ENCODE measurements at places on chromosomes 2 and 18.

DNA sequence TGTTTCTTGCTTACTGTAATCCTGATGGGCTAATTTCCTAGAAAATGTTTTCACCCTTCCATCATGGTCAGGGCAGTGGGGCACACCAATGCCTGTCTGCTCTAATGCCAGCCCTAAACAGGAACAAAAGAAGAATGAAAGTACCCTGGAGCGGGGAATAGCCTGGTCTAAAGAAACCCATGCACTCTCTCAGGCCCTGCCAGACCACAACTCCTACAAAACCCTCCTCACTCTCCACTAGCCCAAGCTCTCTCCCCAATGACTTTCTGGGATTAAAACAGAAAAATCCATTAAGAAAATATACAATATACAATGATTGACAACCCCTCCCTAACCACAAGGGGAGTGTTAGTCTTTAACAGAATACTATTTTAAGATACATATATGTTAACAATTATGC, 67.6 kb downstream of the AAK1 start:
- peaks cover 56% of the 10 kb centered on the region for H3K4me1 ChIP-seq
- DNase-seq: no peak
- peaks cover 7% of the 10 kb centered on the region for H3K36me3 ChIP-seq
- H3K4me3 ChIP-seq: no peak overlapping the region
- H3K27ac ChIP-seq: no peak overlapping the region
- H3K27me3 ChIP-seq: no peaks in the 10 kb centered on the region

DNA sequence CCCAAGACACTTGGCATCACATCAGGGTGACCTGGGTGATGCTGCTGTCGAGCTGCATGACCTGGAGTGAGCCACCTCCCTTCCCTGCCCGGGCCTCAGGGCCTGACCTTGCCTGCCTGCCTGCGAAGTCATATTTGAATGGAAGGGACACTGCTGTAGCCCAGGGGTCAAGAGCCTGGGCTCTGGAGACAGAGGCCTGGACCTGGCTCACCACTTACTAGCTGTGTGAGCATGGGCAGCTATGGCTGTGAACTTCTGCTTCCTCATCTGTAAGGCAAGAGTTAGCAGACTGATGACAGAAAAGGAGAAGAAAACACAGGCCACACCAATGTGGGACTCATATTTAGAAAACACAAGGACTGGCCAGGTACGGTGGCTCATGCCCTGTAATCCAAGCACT, 118.7 kb downstream of the ZFP36L2 start:
- H3K27me3 ChIP-seq: peaks cover 3% of the 10 kb centered on the region
- H3K4me3 ChIP-seq: no peak overlapping the region
- peaks cover 65% of the 10 kb centered on the region for H3K4me1 ChIP-seq
- H3K27ac ChIP-seq: peak overlapping the region; percentile 97

DNA sequence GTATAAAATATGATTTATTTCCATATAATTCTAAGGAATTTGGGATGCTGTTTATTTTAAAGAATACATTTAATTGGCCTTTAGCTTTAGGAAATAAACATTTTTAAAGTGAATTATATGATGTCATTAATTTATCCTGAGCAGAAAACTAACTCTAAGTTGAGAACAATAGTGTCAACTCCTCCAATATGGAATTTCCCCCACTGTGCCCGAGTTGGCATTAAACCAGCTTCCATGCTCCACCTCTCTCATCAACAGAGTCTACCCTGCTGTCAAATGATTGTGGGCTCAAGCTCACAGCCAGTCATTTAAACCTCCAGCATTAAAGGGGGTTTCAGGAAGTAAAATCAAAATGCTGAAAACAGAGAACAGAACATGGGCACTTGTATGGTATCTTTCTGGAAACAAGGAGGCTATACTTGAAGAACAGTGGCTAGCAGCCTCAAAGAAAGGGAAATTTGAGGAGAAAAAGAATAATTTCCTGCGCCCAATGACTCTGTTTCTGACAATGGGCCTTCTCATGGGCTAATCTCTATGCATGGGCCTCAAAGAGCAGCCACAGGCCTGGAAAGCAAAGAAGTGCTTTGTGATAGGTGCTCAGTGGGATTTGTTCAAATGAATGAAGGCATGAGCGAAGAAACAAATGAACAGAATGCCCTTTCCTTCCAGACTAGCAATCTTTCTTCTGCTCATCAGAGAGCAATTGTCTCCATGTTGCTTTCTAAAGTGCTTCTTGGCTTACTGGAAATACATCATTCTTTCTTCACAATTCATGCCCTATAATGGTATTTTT, 252.8 kb downstream of the MTX2 start:
- peaks cover 8% of the 10 kb centered on the region for H3K4me1 ChIP-seq
- peaks cover 13% of the 10 kb centered on the region for H3K27me3 ChIP-seq
- no peak overlapping the region for H3K27ac ChIP-seq
- H3K36me3 ChIP-seq: no peaks in the 10 kb centered on the region
- DNase-seq: no peak

GRCh38 chr18:54416436-54416835, 58.7 kb downstream of the C18orf54 start:
- peaks cover 8% of the 10 kb centered on the region for H3K4me1 ChIP-seq
- H3K36me3 ChIP-seq: no peaks in the 10 kb centered on the region
- no peak for DNase-seq
- no peak overlapping the region for H3K4me3 ChIP-seq
- no peak overlapping the region for H3K27ac ChIP-seq

- H3K36me3 ChIP-seq: no peaks in the 10 kb centered on the region
- no peak overlapping the region for H3K4me3 ChIP-seq
- peaks cover 37% of the 10 kb centered on the region for H3K4me1 ChIP-seq
- peaks cover 8% of the 10 kb centered on the region for H3K27me3 ChIP-seq
- no peak for DNase-seq
Observed at GRCh38 chr2:47272905-47273758, 118.0 kb upstream of the STPG4 start.

DNA sequence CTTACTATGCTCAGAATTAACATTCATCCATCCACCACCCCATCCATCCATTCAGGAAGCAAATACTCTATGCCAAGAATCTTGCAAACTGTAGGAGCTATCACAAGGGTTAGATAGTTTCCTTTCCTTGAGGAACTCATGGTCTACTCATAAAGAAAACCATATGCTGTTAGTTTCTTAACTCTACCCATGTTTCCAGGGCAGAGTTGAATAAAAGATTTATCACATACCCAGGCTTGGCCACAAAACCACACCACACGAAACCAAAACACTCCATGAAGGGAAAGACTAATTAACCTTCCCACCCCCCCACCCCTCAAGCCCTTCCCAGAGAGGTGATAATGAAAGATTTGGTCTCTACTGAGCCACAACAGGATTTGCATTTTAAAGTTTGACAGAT, 23.7 kb upstream of the MSGN1 start:
- H3K36me3 ChIP-seq: no peaks in the 10 kb centered on the region
- H3K4me1 ChIP-seq: peaks cover 76% of the 10 kb centered on the region
- H3K27me3 ChIP-seq: peaks cover 7% of the 10 kb centered on the region

DNA sequence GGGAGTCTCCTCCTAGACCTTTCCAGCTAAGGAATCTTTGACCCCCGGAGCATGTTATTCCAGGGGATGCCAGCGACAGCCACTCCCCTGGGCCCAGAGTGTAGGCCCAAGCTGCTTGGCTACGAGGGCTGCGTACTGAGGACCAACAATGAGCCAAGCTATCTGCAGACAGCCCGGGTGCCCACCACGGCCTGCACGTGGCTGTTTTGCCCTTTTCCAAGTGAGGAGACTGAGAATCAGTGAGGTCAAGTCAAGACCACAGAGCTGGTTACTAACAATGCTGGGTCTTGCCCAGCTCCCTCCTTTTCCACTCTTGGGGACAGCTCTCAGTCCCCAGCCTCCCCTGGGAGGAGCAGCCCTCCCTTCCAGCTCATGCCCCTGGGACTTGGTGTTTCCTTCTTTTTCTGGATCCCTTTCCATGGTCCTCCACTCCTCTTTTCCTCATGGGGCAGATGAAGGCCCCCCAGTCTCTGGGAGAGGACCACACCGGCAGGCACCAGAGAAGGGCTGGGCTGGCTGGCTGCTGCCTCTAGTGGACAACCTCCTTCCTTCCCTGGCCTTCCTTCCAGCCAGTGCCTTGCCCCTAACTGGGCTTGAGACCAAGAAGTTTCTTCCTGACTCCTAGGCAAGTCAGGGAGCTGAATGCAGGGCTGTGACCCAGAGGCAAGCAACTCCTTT, 550 bp upstream of the MALL start:
- H3K4me1 ChIP-seq: peaks cover 32% of the 10 kb centered on the region
- peak; percentile 33 for DNase-seq
- H3K27ac ChIP-seq: no peak overlapping the region
- no peaks in the 10 kb centered on the region for H3K36me3 ChIP-seq
- H3K4me3 ChIP-seq: peak overlapping the region; percentile 76
- peaks cover 82% of the 10 kb centered on the region for H3K27me3 ChIP-seq

- peaks cover 52% of the 10 kb centered on the region for H3K4me1 ChIP-seq
- peaks cover 39% of the 10 kb centered on the region for H3K27me3 ChIP-seq
- no peaks in the 10 kb centered on the region for H3K36me3 ChIP-seq
- H3K4me3 ChIP-seq: no peak overlapping the region
Observed at GRCh38 chr2:60213865-60214625, 339.4 kb downstream of the BCL11A start.

GRCh38 chr2:219851169-219851568, 223.7 kb downstream of the SLC4A3 start:
- DNase-seq: no peak
- peaks cover 52% of the 10 kb centered on the region for H3K4me1 ChIP-seq
- no peaks in the 10 kb centered on the region for H3K36me3 ChIP-seq
- H3K4me3 ChIP-seq: no peak overlapping the region
- H3K27ac ChIP-seq: no peak overlapping the region

GRCh38 chr18:58814317-58814716, 50.4 kb upstream of the ZNF532 start:
- H3K27me3 ChIP-seq: no peaks in the 10 kb centered on the region
- peaks cover 6% of the 10 kb centered on the region for H3K4me1 ChIP-seq
- no peak for DNase-seq
- no peak overlapping the region for H3K27ac ChIP-seq
- no peaks in the 10 kb centered on the region for H3K36me3 ChIP-seq
- H3K4me3 ChIP-seq: no peak overlapping the region

DNA sequence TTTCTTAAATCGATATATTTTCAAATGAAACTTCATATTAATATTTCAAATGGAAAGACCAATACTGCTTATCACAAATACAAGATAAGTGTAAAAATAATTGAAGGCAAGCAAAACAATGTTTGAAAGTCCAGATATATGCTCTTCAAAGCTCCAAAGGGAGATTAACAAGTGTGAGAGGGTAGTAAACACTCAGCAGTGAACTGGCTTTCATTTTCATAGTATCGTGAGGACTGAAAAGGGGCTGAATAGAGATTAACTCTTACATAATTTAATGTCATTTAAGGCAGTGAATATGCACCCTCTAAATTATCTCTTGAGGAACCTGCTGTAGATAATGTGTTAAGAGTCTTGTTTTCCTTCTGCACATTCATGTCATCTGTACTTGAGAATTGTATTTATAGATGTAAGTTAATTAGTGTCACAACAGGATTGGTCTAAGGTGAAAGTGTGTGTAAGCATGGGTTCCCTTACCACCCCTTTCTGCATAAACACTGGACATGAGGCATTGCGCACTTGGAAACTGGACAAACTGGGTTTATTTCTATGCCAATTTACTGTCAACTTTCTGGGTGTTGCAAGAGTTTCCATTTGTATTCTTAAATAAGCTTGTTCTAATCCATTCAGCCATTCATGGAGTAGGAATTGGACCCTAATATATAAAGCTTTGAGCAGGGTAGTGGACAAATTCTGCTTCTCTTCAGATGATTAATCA, 76.7 kb upstream of the SESTD1 start:
- H3K4me3 ChIP-seq: no peak overlapping the region
- no peaks in the 10 kb centered on the region for H3K36me3 ChIP-seq
- H3K4me1 ChIP-seq: peaks cover 9% of the 10 kb centered on the region
- H3K27ac ChIP-seq: no peak overlapping the region
- no peaks in the 10 kb centered on the region for H3K27me3 ChIP-seq

DNA sequence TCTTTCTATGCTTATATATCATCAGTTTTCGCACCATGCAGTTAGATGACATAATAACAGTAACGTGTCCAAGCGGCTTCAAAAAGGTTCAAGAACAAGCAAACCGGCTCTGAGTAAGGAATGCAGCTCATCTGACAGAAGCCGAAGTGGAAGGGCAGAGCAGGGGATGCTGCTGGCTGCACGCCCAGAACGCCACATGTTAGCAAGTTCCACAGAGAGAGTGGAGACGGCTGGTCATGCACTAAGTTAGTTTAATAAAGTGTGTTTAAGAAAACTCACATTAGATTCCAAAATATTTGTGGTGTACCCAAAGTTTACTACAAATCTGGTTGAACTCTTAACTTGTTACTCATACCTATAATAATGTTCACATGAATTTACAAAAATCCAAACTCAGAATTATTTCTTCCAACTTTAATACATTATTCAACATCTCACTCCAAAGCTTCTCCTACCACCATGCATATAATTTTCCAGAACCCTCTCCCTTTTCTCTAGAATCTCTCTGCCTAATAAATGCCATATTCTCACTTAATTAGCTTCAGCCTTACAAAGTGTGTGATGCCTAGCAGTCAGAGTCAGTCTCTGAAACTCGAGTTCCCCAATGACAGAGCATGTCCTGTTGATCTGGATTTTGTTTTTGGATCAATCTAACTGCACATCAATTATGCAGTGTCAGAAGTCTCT, 170.0 kb downstream of the DNAH7 start:
- H3K36me3 ChIP-seq: no peaks in the 10 kb centered on the region
- no peak overlapping the region for H3K27ac ChIP-seq
- no peak overlapping the region for H3K4me3 ChIP-seq

GRCh38 chr18:62898359-62898758, 183.0 kb downstream of the PHLPP1 start:
- no peak overlapping the region for H3K4me3 ChIP-seq
- H3K27ac ChIP-seq: peak overlapping the region; percentile 91
- H3K4me1 ChIP-seq: peaks cover 7% of the 10 kb centered on the region
- H3K36me3 ChIP-seq: peaks cover 68% of the 10 kb centered on the region
- no peak for DNase-seq

DNA sequence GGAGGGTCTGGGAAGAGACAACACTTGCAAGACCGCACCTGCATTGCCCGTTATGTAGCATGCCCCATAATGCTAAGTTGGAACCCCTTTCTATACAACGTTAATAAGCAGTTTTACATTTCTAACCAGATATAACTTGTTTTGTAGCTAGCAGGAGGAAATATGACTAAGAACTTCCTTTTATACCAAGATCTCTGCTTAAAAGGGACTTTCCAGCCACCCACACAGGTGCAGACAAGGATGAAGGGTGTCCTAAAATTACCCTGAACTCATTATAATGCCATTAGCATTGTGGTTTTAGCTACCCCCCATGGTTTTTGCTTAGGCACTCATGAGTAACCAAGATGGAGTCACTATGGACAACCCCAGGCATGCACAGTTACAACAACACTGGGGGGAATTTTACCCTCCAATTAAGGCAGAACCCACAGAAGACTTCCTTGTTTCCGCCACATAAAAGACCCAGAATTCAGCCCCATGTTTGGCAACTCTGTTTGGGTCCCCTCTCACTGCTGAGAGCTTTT, 362.8 kb downstream of the CBLN2 start:
- H3K4me1 ChIP-seq: no peaks in the 10 kb centered on the region
- H3K27me3 ChIP-seq: no peaks in the 10 kb centered on the region
- H3K27ac ChIP-seq: no peak overlapping the region
- H3K36me3 ChIP-seq: no peaks in the 10 kb centered on the region
- DNase-seq: no peak
